ENCODE measurements at places on chromosomes 6 and 20. TPM values are rescaled to one million over a fixed set of nuclear protein-coding genes. Genes with fewer than 3 reads are reported as not detected.

CENPW gene
- total RNA-seq = 1.0 TPM

SPO11 gene
- not detected for total RNA-seq

CD24 gene
- total RNA-seq = 9.0 TPM

ADGB gene
- not detected for total RNA-seq

DEFB124 gene
- not detected for total RNA-seq

MUC22 gene
- not detected for total RNA-seq

ME1 gene
- total RNA-seq = 23.8 TPM

SMPDL3A gene
- total RNA-seq = 8.1 TPM

MLIP gene
- 87.7 TPM for total RNA-seq

FAM209A gene
- total RNA-seq = not detected

LAMA4 gene
- total RNA-seq = 19.1 TPM

ZNF76 gene
- 62.0 TPM for total RNA-seq

GSTA3 gene
- not detected for total RNA-seq

FOXA2 gene
- total RNA-seq = not detected

FIG4 gene
- 27.7 TPM for total RNA-seq

SLC32A1 gene
- total RNA-seq = 15.5 TPM

CCM2L gene
- total RNA-seq = 5.9 TPM

Measured in dorsolateral prefrontal cortex (tissue), 122 donors.